ENCODE measurements at places on chromosomes 6 and 20.
A peak's percentile ranks its signal among the peaks of the same experiment; 100 is the strongest.

GRCh38 chr20:15248618-15249395 is 911.4 kb upstream of the FLRT3 start:
- DNase-seq, result no peak

GRCh38 chr6:66522864-66523263 is 815.8 kb upstream of the EYS start:
- no peak for DNase-seq

DNA sequence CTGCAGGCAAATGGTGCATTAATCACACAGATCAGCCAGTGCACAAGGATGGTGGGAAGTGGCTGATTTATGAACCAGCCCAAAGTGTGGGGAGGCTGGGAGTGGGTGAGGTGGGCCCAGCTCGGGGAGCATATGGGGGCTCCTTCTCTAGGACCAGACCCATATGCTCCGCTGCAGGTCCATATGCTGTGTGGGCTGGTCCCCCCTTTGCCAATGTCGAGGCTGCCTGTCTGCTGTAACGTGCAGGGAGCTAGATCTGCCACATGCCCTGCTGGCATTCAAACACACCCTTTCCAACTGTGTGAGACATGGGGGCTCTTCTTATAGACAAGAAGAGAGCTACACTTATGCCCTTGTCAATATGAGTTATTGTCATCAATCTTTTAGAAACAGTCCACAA is 566.3 kb downstream of the DHX35 start:
- no peak for DNase-seq

GRCh38 chr6:111843347-111844147 is 29.7 kb downstream of the FYN start:
- no peak for DNase-seq

DNA sequence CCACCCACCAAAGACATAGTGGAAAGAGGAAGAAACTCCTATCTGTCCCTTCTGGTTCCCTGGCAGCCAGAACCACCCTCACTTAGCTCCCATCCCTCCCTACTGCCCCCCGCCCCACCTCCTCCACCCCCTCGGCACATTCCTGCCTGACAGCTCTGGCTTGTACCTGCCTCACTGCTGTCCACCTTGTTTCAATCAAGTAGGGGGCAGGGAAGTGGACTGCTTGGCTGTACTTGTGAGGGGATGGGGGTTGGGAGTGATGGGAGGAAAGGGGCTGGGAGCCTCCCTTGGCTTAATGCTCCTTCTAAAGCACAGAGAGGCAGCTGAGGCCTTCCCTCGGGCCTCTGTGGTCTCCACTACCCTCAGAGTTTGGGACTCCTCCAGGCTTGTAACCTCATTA is 22.1 kb upstream of the ZNF76 start:
- peak; percentile 44 for DNase-seq

GRCh38 chr6:30689022-30689865 is 1.5 kb downstream of the NRM start:
- DNase-seq, result no peak

DNA sequence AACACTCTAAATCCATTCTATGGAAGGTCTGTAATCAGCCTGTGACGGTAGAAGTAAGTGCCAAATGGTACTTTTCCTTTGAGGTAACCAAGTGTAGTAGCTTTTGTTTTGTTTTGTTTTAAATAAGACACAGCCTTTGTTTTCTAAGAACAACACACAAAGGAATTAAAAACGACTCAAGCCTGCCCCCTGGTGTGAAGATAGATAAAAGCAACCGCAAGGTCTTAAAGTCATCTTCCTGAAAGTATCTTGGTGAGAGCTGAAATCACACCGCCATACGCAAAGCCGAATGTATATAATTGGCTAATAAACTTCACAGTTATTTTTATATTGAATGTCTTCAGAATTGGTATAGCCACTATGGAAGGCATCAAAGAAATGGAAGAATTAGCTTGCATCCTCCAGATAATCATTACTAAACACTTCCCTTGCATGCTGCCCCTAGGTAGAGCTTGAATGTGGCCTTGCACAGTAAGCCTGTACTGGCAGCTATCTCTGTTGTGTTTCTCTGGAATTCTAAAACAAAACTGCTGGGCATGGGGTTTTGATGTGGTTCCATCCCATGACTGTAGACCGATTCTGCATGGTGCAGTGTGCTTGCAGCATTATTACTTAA is 95.6 kb downstream of the LAMP5 start:
- DNase-seq, result peak; percentile 68

DNA sequence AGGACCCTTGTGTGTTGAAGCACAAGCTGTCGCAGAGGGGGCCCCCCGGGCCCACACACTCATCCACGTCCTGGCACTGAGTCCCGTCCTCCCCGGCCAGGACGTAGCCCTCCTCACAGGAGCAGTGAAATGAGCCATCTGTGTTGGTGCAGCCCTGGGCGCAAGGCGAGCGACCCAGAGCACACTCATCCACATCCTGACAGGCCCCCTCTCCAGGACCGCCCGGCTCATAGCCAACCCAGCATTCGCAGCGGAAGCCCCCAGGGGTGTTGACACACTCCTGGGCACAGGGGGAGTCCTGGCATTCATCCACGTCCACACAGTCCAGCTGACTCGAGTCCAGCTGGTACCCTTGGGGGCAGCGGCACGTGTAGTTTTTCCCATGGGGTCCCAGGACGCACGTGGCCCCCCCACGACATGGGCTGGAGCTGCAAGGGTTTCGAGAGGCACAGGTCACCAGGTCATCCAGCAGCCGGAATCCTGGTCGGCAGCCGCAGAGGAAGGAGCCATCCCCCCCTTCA is 1.2 kb downstream of the CD93 start:
- DNase-seq, result no peak

DNA sequence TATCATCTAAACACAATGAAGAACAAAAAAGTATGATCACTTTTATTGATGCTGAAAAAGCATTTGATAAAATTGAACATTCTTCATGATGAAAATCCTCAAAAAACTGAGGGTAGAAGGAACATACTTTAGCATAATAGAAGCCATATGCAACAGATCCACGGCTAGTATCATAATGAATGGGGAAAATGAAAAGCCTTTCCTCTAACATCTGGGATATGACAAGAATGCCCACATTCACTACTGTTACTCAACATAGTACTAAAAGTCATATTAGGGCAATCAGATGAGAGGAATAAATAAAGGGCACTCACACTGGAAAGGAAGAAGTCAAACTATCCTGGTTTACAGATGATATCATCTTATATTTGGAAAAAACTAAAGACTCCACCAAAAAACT is 256.6 kb downstream of the RFPL4B start:
- no peak for DNase-seq

DNA sequence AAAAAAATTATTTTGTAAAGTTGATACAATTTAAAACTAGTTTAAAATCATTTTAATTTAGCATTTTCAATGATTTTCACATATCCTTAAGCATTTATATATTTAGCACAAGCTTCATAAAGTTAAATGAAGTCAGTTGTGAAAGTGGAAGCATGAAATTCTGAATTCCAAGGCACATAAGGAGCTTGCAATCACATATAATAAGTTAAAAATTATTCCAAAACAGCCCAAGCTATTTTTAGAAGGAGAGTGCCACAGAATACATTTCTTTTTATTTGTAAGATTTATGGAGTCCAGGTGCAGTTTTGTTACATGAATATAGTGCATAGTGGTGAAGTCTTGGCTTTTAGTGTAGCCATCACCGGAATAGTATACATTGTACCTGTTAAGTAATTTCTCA is 3.2 kb upstream of the LGSN start:
- no peak for DNase-seq

DNA sequence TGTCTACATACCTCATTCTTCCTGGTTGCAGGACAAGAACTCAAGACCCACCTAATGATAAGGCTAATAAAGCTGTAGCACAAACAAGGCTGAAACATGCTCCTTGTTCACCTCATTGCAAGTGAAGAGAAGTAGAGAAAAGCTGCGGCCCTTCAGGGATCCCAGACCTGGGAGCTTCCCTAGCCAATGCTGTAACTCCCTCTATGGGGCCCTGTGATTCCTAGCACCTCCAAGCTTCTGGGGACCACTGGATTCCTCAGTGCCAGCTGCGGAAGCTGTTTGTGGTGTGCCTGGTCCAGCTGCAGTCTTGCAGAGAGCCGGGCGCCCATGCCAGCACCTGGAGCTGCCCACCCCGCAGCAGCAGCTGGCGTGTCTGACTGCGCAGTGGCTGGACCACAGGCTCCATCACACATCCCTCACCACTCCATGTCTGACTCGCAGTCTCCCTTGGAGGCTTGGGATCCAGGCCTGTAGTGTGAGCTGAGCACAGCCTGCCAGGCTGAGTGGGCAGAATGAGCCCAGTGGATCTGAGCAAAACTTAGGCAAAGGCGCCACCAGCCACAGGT is 737.2 kb upstream of the GJE1 start:
- no peak for DNase-seq

GRCh38 chr6:159008656-159009288 is 8.8 kb upstream of the RSPH3 start:
- no peak for DNase-seq

GRCh38 chr6:39852324-39852723 is 60.1 kb downstream of the DAAM2 start:
- DNase-seq, result no peak

GRCh38 chr20:51422514-51423289 is 119.8 kb downstream of the NFATC2 start:
- DNase-seq, result no peak

GRCh38 chr6:42071881-42072583 is 21.7 kb downstream of the TAF8 start:
- no peak for DNase-seq

- DNase-seq, result no peak
Observed at GRCh38 chr6:64250126-64250525, 614.5 kb downstream of the PHF3 start.

GRCh38 chr6:20810727-20811108 is 276.5 kb downstream of the CDKAL1 start:
- no peak for DNase-seq

DNA sequence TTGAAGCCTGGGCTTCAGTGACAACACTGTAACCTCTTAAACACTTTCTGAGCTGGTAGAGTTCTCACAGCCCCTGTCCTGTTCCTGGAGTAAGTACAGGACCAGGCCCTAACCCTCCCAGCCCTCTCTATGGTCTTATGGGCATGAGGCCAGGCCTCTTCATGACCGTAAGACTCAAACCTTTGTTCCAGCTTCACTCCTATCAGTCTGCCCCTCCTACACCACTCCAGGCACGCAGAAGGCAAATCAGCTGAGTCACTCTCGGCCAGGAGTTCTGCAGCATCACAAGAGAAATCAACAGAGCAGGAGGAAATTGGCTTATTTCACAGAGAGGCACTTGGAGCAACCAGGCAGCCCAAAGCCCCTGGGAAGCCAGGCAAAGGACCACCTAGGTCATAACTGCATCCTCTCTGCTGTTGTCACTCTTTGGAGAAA is 25.3 kb upstream of the CHD6 start:
- no peak for DNase-seq

DNA sequence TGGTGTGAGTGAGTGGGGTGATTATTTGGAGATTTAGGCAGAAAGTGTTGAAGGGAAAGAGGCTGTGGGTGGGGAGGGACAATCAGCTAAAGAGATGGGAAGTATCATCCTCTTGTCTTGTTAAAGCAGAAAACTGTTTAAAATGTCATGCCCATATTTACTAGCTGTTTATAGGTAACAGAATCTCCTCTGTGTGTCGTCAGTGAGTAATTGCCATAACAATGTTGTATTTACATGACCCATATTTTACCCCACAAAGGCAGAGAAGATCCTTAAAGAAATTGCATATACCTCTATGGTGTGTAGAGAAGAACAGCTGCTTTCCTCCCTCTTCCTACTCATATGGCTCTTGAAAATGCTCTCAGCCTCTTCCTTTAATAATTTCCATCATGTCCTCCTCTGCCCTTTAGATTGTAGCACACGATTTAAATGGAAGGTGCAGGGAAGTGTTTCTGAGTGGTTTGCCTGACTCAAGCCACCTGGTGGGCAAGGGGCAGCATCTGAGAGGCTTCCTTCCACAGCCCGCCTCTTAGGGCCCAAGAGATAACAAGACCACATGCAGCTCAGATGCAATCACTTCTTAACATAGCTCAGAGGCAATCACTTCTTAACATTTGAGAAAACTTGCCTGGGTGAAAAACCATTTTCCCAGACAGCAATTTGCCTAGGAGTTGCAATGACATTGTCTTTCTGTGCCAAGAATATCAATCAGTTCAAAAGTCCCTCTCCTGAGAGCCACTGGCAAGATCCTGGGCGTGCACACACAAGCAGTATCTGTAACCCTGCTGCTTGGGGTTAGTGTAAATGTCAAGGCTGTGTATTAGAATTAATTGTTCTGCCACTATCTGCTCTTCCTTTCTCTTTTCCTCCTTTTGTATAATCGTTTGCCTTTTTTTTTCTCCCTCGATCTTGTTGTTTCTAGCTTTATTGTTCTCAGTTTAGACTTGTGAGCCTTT is 44.1 kb upstream of the EDN1 start:
- no peak for DNase-seq

DNA sequence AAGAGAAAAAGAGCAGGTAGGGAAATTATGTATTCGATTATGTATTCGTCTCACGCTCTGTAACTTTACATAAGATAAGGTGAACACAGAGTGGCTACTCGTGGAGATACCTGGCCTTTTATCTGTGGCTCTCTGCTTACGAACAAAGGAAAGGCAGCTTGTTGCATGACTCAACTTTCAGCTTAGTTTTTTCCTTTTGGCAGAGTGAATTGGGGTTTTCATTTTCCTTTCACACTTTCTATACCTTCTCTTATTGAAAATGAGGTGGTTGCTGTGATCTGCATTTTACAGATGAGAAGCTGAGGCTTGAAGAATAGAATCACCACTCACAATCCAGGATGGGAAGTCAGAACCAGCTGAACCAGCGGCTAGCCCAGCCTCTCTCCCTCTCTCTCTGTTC is 13.3 kb upstream of the KCNK15 start:
- DNase-seq, result no peak

DNA sequence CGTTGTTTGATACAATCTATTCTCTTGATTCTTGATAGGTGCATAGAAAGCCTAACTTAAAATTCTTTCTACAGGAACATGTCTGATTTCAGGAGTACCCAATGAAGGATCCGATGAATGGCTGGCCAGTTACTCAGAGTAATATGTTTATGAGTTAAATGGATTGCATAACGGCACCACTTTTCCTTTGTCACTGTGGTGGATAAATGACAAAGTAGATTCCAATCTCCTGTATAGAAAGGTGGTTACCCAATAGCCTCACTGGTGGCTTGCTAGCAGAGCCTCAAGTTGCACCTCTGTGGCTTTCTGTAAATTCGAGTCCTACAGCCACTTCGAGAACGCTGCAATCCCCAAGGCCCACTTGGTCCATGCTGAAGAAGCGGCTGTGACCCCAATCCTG is 28.4 kb downstream of the LHFPL5 start:
- DNase-seq, result no peak

Data from right forelimb (tissue), 1 donor.